Kasumi-1 (cell line): ENCODE measurements at places on chromosomes 11 and 22.

DNA sequence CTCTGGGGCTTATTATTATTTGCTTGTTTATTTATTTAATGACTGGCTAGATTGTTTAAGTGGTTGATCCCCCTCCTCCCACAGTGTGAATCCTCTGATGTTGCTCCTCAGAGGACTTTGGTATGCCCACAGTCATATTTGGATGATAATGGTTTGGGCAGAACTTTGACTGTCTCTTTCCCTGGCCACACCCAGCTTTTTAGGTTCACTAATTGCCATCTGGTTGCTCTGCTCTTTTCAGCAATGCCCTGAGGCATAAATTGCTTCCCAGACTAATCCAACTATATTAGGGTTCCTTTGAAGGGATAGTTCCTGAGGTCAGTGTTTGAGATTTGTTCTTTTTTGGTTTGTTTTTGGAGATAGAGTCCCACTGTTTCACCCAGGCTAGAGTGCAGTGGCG lies 99.3 kb upstream of the RRM1 start:
- no peak for DNase-seq

DNA sequence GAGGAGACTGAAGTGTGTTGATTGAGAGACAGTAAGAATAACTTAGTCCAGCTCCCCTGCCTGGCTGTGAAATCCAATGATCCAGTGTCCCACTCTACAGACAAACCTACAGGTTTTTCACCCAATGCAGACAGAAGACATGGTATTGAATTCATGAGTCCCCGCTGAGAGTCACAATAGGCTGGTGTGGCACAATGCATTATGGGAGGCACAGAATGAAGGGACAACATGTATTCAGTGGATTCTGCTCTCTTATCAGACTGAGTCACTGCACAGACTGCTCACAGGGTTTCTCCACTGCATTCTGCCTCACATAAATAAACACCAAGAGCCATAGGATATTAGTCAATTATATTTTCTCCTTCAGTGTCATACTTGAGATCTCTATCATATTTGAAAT lies 55.2 kb upstream of the TOP3B start:
- DNase-seq, result no peak

GRCh38 chr11:34134765-34135164 lies 29.3 kb downstream of the NAT10 start:
- no peak for DNase-seq

DNA sequence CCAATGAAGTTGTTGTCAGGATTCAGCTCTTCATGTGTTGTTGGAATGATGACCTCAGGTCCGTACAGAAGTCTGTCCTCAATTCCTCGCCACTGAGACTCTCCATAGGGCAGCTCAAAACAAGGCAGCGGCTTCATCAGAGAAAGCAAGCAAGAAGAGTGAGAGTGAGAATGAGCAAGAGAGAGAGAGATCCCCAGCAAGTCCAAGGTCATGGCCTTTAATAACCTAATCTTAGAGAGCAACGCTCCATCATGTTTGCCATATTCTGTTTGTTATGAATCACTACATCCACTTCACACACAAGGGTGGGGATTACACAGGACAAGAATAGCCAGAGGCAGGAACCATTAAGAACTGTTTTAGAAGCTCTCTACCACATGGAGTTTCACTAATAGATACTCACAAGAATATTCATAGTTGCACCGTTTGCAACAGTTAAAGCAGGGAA lies 23.3 kb upstream of the MMP7 start:
- no peak for DNase-seq

- no peak for DNase-seq
Observed at GRCh38 chr22:37059876-37060449, 8.4 kb downstream of the KCTD17 start.

DNA sequence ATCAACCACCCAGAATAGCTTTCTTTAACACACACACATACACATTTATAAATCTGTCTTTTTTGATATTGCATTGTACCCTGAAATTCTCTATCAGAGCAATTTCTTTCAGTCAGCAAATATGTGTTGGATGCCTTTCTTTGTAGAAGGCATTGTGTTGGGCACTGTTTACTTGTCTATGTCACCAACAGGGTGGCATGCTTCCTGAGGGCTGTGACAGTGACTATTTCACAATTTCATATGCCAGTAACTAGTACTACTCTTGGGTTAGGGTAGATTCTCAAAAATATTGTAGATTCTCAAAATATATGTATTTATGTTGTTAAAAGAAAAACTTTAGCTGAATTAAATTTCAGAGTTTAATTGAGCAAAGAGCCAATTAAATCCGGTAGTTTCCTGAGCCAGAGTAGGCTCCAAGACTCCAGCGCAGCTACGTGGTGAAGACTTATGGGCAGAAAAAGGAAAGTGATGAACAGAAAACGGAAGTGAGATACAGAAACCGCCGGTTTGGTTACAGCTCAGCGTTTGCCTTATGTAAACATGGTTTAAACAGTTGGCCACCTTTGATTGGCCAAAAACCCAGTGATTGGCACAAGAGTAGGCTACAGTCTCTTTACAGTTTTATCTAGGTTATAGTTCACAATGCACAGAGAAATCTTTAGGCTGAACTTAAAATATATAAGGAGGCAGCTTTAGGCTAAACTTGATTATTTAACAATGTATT lies 723.3 kb downstream of the NTM start:
- no peak for DNase-seq

DNA sequence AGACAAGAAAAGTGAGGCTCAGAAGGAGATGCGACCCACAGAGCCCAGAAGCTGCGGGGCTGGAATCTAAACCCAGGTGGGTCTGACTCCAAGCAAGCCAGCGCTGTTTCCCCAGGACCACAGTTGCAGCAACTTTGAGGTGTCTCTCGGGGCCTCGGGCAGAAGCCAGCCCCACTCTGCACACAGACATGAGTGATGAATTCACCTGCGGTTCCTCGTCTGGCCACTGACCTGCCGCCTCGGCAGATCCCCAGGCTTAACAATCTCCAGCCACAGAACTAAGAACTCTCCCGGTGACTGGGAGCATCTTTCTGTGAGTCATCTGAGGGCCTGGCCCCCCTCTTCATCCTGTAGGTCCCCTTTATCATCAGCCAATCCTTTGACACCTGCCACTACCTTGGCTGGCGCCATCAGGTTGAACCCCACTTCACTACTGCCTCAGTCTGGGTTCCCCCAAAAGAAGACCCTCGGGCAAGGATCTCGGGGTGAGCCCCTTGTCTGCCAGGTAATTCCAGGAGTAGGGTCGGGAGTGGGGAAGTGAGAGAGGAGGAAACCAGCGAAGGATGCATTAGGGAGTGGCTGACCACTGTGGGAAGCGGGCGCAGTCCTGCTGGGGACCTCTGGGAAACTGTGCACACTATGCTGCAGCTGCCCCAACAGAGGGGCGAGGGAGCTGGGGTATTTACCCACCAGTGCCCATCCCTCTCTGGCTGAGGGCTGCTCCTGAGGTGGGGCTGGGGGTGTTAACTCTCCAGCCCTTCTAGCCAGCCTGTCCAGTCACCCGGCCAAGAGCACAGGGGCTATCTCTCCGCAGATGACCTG lies 33.0 kb upstream of the MN1 start:
- no peak for DNase-seq

- no peak for DNase-seq
Observed at GRCh38 chr11:78938036-78938435, 363.4 kb upstream of the NARS2 start.

- DNase-seq, result no peak
Observed at GRCh38 chr11:122784325-122784955, 53.9 kb upstream of the CRTAM start.
